ENCODE measurements at places on chromosomes 2 and 18.

GRCh38 chr18:76102156-76102555 lies 392.9 kb downstream of the ZNF516 start:
- DNase-seq, result no peak

DNA sequence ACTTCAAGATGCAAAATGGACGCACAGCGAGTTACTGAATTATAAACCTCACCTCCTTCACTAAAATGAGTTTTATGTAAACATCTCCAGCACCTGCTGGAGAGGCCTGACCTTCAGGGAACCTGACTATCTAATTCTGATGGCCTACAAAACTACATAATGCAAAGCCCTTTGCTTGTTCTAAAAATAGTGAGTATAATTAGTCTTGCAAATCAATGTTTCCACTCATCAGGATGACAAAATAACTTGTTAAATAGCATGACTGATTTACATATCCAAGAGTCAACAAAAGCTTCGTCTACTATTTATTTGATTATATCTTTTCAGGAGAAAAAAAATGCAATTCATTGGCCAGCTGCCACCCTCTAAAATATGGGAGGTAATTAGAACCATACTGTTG lies 326.3 kb upstream of the MC4R start:
- no peak for DNase-seq

- no peak for DNase-seq
These were observed 93.0 kb downstream of the PID1 start for GRCh38 chr2:229178117-229178516.

DNA sequence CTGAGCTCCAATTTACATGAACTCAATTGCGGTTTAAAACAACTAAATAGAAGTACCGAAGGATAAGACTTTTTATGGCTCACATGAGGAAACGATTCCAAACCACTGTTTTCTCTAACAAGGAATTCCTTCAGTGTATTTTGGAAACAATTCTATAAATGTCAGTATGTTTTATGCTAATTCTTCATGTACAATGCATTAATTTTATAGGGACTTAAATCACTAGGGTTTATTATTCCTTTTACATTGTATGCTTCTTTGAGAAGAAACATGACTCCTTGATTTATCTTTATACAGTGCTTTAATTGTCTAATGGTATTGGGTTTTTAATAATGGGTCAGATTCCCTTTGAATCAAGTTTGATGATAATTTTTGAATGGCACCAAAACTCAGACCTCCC lies 566.8 kb downstream of the EPHA4 start:
- DNase-seq, result no peak

GRCh38 chr2:34936089-34936488 lies 1337.0 kb upstream of the FAM98A start:
- DNase-seq, result no peak

GRCh38 chr2:221943076-221943810 lies 355.6 kb downstream of the PAX3 start:
- DNase-seq, result no peak

- DNase-seq, result no peak
These were observed 638.4 kb upstream of the POU3F3 start for GRCh38 chr2:104215269-104216161.

DNA sequence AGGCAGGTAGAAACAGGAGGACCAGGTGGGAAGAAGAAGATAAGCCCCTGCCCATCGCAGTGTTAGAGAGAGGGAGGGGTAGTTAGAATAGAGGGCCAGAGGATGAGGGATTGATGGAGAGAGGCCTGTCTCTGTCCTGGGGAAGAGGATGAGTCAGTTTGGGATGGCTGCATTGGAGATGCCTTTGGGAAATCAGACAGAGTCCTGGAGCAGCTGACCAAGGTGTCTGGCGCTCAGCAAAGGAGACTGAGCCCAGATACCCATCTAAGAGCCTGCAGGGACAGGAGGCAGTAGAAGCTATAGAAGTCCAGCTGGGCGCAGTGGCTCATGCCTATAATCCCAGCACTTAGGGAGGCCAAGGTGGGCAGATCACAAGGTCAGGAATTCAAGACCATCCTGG lies 177.8 kb upstream of the HAAO start:
- DNase-seq, result no peak

DNA sequence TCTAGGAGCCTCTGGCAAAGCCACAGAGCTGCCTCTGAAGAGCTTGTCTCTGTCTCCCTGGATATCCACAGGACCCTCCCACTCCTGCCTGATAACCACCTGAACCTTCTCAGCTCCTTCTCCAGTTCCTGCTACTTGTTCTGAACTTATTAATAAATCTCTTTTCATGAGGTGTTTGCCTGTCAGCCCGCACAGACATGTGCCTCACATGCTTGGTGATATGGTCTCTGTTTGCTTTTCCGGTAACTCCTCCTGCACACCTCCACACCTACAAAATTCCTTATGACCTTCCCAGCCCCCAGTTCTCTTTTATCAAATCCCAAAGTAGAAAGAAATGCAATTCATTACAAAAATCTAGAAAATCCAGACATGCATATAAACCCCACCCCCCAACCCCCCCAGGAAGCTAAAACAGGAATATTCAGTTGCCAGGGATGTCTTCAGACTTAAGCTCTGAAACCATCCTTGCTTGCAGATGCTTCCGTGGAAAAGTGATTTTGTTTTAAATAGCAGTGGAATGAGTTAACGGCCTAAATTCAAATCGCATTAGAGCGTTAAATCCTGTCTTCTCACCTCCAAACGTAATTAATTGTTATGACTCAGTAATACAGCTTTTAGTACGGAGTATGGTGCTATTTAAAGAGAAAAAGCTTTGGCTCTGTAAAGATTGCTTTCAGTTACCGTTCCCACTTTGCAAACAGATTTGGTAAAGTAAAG lies 2.1 kb upstream of the PID1 start:
- DNase-seq, result no peak

- no peak for DNase-seq
These were observed 59.9 kb downstream of the VIT start for GRCh38 chr2:36756438-36756837.

DNA sequence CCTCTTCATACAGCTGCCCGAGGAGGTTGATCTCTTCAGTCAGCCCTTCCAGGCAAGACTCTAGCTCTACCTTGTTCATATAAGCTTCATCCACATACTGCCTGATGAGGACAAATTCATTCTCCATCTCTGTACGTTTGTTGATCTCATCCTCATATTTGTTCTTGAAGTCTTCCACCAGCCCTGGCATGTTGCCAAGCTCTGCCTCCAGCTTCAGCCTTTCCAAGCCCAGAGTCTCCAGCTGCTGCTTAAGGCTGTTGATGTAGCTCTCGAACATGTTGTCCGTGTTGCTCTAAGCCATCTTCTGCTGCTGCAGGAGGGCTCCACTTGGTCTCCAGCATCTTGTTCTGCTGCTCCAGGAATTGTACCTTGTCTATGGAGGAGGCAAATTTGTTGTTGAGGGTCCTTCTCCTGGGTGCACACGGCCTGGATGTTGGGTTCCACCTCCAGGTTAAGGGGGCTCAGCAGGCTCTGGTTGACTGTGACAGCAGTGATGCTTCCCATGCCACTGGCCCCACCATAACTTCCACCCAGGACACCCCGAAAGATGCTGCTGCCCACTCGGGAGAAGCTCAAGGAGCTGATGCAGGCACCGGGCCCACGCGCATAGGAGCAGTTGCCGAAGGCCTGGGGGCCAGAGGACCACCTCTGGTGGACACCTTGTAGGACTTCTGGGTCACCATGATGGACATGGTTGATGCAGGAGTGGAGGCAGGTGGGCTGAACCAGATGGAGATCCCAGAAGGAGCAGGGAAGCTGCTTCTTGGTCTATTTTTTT lies 30.3 kb downstream of the ICA1L start:
- no peak for DNase-seq

GRCh38 chr2:120826716-120827410 lies 91.2 kb downstream of the GLI2 start:
- no peak for DNase-seq

GRCh38 chr2:69177063-69177771 lies 164.2 kb downstream of the ANTXR1 start:
- no peak for DNase-seq

GRCh38 chr18:53165770-53166169 lies 825.8 kb downstream of the DCC start:
- no peak for DNase-seq

GRCh38 chr2:177101930-177102329 lies 110.7 kb upstream of the HNRNPA3 start:
- DNase-seq, result no peak

DNA sequence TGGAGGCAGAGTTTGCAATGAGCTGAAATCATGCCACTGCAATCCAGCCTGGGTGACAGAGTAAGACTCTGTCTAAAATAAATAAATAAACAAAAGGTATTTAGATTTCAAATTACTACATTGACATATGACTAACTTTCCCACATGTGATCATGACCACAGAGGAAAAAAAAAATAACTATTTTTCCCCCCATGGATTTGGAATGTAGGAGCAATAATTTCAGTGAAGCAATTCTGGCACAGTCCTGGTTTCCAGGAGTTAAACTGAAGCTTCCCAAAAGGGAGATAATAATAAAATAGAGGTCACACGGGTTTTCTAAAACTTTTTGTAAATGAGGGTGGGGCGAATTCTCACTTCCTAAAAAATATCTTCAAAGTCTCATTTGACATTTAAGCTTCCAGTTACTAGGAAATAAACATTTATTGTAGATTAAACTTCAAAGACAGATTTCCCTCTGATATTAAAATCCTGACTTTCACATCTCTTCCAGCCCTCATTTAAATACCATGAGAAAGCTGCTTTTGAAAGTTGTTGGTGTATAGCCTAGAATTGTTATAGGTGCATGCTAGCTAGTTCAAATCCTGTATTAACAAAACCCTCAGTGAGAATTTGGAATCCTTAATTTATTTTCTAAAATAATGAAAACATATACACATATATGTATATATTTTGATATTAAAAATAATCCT lies 20.7 kb downstream of the SLC19A3 start:
- no peak for DNase-seq

GRCh38 chr2:50614056-50614455 lies 417.9 kb downstream of the NRXN1 start:
- DNase-seq, result no peak

- DNase-seq, result no peak
These were observed 105.3 kb downstream of the ZBTB7C start for GRCh38 chr18:48303883-48304282.

GRCh38 chr2:130376433-130377293 lies 20.8 kb downstream of the PTPN18 start:
- DNase-seq, result no peak

GRCh38 chr18:30632071-30632698 lies 410.4 kb downstream of the DSC3 start:
- no peak for DNase-seq

Measured in stimulated activated CD4-positive, alpha-beta T cell treated with anti-CD3 and anti-CD28 coated beads, Interleukin-15, amount 100 ng/mL, for 1 hour (primary cell).